ENCODE measurements at places on chromosomes 3 and 15.

DNA sequence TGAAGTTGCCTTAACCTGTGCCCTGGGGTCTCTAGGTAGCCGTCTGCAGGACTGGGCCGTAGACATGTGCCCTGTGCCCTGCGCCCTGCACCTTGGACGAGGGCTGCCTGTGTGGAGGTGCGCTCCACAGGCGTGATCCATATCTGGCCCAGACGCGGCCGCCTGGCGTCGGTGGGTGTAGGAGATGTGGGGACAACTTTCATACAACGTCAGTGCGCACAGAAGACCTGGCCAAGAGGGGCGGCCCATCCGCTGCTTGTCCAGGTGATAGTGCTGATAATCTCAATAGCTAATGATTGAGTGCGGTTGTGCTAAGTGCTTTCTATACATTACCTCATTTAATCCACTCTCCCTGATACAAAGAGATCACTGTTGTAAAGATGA is 665 bp upstream of the RASGRP1 start:
- no peak for DNase-seq

GRCh38 chr3:122079524-122080206 is 24.5 kb downstream of the CD86 start:
- DNase-seq, result no peak

DNA sequence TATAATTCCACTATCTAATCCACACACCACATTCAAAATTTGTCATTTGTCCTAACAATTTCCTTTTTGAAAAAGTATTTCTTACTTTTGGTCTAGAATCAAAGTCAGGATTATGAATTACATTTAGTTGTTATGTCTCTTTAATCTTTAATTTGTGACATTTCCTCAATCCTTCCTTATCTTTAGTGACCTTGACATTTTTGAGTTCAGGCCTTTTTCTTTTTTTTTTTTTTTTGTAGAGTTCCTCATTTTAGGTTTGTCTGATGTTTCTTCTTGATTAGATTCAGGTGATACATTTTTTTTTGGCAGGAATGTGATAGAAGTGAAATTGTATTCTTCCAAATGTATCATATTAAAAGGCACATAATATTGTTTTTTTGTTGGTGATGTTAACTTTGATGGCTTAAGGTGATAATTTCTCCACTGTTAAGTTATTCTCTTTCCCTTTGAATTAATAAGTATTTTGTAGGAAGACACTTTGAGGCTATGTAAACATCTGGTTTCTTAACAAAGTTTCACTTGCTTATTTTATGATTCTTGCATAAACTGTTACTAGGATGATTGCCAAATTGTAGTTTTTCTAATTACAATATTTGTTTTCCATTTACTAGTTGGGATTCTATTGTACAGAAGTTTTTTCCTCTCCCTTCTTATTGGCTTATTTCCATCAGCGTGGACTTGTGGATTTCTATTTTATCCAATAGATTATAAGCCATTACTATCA is 16.3 kb downstream of the SLC35G2 start:
- DNase-seq, result no peak

GRCh38 chr3:157948605-157949383 is 157.4 kb downstream of the SHOX2 start:
- DNase-seq, result no peak

DNA sequence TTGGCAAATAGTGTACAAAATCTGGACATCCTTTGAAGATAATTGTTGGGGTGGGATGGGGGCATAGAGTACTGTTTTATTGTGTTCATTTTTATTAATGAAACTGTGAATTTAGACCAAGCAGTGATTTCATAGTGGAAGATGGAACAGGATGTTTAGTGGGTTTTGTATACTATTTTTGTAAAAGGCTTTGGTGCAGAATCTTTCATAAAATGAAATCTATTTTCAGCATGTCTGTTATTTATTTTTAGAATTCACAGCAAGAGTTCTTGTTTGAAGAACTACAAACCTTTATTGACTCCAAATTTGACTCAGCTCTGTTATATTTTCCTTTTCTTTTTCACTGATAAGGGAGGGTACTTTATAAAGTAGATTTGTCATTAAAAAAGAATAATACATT is 145.4 kb downstream of the AKAP13 start:
- no peak for DNase-seq

DNA sequence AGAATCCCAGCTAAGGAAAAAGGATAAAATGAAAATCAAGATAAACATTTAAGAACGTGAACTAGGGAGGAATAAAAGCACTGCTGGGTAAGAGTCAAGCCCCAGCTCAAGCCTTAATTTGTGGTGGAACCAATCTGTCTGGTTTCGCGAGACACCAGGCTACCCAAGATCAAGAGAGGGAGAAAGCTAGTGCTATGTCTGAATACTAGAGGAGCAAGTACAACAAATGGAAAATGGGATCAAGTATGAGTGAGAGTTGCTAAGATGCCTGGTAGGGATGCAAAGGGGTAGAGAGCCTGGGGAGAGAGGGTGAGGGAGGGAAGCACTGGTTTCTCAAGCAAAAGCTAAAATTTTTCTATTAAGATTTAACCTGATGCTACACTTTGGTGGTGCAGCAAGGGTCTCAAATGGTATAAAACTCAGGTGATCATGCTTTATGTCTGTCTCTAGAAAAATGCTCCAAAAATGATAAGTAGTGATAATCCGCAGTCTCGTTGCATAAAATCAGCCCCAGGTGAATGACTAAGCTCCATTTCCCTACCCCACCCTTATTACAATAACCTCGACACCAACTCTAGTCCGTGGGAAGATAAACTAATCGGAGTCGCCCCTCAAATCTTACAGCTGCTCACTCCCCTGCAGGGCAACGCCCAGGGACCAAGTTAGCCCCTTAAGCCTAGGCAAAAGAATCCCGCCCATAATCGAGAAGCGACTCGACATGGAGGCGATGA is 1.7 kb upstream of the SETD5 start:
- no peak for DNase-seq

GRCh38 chr3:63343674-63344073 is 65.6 kb downstream of the SYNPR start:
- peak; percentile 74 for DNase-seq

GRCh38 chr3:50674349-50675178 is at the start of gene DOCK3:
Gene DOCK3 (plus strand): TSS chr3:50674927. CDS start chr3:50675264, 337 bp downstream.
- peak; percentile 72 for DNase-seq

DNA sequence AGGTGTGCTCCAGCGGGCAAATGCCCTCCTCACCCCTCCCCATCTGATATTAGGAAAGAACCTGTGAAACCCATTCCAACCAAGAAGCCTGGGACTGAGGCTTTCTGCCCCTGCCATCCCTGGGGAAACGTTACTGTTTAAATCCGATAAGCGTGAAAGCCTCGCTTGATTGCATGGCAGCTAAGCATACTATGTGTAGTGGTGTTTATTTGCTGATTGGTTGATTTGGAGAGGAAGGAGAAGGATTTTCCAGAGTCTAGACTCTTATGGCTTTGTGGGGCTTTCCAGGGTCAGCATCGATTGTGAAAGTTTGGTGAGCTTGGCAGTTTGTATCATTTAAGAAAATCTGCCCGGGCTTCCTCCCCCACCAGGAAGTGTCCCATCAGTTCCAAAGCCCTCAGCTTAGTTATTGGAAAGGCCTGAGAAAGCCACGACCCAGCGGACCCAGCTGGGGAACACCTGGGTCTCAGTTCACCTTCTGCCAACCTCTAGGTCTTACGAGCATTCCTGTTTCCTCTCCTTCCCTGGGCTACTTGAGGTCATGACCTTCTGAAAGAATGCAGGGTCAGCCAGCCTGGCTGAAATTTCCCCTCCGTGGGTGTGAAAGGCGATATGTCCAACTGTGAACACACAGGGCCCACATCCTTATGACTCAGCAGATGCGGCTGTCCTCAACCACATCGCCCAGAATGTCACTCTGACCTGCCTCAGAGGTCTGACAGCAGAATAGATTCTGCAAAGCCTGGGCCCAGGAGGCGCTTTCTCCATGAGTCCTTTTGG is 62.8 kb upstream of the HERC1 start:
- DNase-seq, result peak; percentile 98

DNA sequence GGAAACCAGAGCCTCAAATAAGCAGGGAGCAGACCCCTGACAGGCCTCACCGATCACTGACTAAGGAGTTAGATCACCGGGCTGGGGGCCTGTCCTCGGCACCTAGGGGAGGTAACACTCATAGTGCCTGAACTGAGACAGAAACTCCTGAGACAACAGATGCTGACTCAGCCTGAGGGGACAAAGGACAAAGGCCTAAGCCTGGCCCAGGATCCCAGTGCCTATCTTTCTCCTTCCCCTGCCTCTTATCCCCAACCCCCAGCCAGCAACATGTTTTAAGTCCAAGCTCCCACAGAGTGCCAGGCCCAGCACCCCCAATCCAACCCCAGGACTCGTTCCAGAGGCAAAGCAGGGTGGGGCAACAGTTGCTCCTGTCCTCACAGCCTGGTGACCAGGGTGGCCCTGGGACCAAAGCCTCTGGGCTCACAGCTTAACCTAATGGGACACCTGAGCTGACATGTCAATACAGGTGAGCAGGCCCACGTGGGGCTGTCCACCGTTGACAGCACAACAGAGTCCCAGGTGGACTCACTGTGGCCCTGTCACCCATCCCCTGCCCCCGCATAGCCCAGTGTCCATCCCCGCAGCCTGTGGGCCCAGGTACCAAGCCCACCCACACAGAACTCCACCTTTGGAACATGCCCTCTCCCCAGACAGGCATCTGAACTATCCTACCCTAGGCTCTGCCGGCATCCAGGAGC is 37.4 kb downstream of the ADCY5 start:
- no peak for DNase-seq

- no peak for DNase-seq
Measured at GRCh38 chr3:69406163-69406562, 20.3 kb upstream of the FRMD4B start.

DNA sequence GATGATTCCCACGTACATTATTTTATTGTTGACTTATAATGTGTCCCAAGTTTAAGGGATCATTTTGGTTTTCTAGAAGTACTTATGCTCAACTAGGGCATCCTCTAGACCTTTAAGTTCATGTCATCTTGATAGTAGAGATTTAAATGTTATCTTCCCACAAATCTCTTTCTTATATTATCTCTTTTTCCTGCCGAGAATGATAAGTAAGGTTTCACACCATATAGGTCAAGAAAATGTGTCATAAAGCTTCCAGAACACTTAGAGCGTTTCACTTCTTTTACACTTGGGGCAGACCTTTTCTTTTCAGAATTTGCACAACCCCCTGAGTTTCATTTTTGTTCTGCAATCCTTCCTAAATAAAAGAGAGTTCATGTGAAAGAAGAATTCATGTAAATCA is 142.0 kb upstream of the CBLB start:
- peak; percentile 10 for DNase-seq

DNA sequence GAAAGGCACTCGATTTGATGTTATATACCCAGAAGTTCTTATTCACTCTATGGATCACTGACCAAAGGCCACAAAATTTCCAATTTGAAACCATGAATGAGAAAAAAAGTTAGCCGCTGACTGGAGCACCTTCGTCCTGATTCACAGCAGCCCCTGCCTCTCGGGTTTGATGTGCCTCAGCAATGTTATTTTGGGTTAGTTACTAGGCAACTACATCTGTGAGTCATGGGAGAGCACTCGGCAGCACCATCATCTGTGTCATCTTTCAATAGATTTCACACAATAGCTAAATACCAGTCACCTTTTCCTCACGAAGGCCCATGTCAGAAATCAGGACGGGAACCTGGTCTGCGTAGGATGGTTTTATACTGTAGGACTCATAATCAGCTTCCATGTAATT is 269.2 kb downstream of the ZBBX start:
- no peak for DNase-seq

All from inflammatory macrophage treated with lipopolysaccharide for 4 hours (primary cell).